ENCODE measurements at places on chromosomes 7 and 10.

GRCh38 chr10:123382491-123382890 is 228.3 kb downstream of the BUB3 start:
- DNase-seq = no peak

- DNase-seq = no peak
Observed at GRCh38 chr7:77349141-77349540, 67.0 kb downstream of the GSAP start.

DNA sequence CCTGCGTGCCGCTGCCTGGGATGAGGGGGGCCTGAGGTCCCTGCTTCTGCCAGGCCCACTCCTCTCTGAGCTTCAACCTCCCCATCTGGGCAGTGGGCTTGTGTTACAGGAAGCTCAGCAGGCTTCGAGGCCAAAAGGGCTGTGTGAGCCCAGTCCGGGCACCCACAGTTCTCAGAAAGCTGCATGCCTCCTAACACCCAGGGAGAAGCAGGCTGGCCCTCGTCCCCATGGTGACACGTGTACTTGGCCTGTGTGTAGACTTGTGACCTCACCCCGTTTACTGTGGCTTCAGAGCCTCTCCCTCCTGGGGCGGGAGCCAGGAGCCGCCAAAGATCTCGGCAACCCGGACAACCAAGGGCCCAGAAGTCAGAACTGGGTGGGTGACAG is 2.2 kb upstream of the GRIFIN start:
- no peak for DNase-seq

DNA sequence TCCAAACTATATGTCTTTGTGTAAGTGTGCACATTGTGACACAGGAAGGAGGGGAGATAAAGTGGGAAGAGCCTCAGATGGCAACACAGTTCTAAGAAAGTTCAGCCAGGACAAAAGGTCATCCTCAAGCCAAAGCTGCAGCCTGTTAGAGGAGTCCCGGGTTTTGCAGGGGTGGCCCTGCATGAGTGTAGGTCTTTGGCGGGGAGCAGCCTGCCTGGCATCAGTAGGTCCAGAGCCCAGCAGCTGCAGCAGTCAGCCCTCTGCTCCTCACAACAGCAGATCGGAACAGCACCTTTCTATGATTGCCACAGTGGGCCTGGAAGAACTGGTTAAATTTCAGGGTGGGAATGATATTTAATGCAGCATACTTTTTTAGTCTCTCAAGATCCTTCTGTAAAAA is 13.5 kb upstream of the VDAC2 start:
- DNase-seq = no peak

DNA sequence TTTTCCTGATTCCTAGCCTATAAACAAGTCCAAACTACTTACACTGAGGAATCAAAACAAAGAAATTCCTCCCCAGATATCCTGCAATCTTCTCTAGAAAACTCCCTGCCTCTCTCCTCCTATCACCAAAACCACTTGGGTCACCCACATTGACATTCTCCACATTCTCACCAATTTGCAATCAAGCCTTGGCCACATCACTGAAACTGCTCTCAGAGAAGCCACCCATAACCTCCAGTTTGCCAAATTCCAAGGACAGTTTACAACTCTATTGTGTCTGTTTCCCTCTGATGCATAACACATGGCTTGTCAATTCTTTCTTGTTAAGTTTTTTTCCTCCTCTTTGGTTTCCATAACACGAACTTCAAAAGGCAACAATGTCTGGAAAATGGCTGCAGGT is 233.5 kb downstream of the XPNPEP1 start:
- DNase-seq = no peak

Data from CD4-positive, alpha-beta T cell treated with Interleukin-10 for 1 hour (primary cell).